ENCODE measurements at places on chromosomes 7 and 10. TPM values are rescaled to one million over a fixed set of nuclear protein-coding genes. Genes with fewer than 3 reads are reported as not detected.

DNA sequence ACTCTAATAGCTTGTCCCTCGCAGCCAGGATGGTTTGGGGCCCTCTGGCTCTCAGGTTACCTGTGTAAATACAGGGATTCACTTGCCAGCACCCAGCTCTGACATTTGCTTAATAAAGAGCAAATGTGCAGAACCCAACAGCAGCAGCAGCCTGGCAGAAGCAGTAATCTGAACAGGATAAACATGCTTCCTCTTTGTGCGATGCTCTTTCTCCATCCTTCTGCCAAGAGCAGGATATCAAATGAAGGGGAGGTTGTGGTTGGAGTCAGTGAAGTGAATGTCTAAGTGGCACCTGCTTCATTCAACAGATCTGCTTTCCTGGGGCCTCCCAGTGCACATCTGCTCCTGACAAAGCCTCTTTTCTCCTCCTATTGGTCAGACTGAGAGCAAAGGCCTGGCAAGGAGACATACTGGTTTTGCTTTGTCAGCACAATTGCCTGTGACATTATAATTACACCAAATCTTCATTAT, 130.3 kb downstream of the NRF1 start:
- no peak for DNase-seq

- DNase-seq, result no peak
These were observed 268.6 kb downstream of the BAMBI start for GRCh38 chr10:28945959-28946358.

DNA sequence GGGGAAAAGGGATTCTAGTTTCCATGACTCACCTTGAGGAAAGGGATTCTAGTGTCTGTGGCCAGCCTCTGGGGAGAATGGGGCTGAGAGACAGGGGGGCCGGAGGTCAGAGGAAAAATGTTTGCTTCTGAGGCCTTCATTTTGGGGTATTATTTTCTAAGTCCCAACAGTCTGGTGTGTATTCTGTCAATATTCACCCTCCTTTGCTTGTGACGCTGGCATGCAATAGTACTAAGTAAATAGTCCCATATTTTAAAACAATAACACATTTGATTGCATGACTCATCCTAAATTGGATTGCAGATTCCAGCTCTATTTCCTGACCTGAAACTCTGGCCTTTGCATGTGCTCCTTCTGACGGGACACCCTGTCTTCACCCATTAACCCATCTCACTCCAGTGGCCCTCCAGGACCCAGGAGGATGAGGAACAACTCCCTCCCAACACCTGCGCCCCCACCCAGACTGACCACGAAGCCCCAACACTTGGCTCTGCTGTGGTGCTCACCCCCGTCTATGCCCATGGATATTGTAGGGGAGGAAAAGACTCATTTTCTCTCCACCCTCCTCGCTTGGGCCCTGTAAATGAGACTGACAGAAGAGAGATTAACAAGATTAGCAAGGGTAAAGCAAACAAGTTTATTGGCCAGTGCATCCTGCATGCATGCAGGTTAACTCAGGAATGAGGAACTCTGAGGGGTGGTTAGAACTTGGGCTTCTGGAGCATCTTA, 495.6 kb upstream of the KLF6 start:
- DNase-seq, result peak; percentile 9

- DNase-seq, result peak; percentile 95
These were observed 35.5 kb upstream of the DGKI start for GRCh38 chr7:137882261-137882668.

DNA sequence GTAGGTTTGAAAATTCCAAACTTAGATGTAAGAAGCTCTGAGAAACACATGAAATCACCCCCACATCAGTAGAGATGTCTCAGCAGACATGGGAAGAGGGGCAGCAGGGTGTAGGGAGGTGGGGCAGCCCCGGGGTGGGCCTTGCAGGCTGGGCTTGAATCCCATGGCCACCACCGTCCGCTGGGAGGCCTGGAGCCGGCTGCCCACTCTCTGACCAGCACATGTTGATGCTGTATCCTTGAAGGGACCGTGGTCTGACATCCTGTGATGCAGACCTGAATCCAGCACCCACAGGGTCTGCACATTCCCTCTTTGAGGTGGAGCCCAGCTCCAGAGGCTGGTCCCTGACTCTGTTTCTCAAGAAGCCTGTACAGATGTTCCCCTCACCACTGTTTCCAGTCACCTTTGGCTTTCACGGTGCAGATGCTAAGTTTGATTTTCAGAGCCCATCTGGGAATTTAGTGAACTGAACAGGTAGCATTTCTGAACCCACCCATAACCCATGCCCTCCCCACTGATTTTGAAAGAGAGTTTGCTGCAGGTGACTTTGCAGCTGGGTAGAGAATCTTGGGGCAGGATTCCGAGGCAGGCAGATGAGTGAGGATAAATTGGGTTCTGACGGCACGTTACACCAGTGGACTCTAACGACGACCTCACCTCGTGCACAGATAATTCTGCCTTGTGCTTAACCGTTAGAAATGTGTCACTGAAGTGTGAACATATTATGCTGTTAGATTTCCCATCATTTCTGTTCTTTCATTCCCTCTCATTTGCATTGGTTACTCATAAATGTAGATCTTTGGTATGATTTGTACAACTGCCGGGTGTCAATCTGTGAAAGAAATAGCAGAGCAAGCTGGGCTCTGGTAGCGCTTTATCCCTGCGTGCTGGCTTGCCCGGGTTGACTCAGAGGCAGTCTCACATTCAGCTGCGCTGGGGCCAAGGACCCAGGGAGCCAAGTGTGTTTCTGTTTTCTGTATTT, 45.7 kb downstream of the IKZF1 start:
- DNase-seq, result no peak

DNA sequence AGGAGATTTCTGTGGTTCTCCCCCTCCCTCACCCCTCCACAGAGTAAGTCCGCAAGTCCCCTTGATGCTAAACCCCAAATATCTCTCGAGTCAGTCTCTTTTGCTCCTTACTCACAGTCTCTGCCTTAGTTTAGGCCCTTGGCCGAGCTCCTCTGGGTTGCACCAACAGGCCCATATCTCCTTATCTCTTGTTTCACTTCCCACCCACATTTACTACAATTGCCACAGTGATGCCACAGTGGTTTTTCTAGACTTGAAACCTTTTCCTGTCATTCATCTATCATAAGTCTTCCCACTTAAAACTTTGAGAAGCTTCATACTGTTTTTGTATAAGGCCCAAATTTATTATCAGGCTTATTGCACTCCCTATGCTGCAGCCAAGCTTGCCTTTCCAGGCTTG, 23.4 kb upstream of the NME8 start:
- no peak for DNase-seq

DNA sequence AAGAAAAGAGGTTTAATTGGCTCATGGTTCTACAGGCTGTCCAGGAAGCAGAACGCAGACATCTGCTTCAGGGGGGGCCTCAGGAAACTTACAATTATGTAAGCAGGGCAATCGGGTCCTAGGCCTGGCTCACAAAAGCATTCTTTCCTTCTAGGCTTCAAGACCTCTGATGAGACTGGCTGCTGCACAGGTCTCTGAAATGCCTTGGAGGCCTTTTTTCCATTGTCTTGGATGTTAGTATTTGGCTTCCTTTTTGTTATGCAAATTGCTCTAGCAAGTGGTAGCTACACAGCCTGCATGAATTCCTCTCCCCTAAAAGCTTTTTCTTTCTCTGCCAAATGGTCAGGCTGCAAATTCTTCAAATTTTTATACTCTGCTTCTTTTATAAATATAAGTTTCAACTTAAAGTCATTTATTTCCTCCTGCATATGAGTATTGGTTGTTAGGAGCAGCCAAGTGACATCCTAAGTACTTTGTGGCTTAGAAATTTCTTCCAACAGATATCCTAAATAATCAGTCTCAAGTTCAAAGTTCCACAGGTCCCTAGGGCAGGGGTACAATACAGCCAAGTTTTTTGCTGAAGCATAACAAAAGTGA, 83.1 kb upstream of the SEMA3A start:
- no peak for DNase-seq

DNA sequence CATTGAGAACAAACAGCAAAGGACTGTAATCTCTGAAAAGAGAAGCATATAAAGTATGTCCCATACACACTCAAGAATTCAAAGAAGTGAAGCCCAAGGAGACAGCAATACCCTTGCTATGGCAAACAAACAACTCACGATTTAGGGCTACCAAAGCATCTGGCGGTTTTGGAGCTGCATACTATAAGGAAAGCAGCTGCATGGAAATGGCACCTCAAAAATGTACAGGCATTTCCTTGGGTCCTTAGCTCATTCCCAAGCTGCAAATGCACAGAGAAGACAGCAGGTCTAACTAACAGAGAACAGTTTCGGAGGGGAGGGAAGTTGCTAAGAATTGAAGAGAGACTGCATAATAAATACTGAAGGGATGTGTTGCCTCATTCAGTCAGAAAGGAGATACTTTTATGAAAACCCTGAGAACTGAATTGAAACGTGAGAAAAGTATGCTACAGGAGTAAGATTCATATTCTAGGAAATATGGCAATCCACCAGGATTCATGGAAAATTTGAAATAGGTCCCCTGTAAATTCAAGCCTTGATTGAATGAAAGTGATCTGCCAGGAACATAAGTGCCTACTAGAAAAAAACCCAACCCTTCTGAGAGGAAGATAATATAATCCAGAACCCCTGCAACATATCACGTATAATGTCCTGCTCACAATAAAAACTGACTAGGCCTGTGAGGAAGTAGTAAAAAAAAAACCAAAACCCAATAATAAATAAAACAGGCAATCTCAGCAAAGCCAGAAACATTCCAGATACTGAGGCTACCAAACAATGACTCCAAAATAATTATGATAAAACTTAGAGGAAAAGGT, 36.4 kb downstream of the CUBN start:
- DNase-seq, result no peak

DNA sequence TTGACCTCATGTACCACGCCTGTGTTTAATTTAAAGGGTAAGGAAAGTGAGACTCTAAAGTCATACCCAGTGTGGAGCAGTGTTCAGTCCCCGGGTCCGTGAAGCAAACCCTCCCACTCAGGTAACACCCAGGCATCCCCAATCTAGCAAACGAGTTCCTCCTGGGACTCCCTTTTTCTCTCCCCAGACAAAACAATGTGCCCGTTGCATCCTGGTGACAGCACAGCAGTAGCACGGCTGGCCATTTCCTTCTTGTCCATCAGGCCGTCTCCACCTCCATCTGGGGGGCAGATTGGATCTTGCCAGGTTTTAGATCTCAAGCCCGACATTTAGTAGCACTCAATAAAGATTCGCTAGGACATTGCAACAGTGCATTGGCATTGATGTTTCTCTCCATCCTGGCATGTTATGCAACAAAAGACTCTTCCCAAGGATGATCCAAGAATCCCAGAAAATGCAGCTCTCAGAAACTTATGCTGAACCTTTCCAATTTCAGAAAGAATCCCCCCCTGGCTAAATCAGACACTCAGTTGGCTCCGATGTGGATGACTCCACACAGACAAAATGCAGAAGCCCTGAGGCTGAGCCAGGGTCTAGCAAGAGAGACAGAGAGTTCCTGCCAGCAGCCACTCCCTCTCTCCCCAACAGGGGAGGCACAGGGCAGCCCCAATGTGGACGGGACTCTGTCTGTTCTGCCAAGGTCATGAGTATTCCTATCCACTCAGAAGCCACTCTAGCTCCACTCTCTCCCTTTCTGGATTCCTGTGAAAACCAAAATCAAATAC, 274.5 kb upstream of the MGMT start:
- DNase-seq, result no peak

- DNase-seq, result no peak
These were observed 78.8 kb upstream of the LRRN3 start for GRCh38 chr7:111012149-111012548.

DNA sequence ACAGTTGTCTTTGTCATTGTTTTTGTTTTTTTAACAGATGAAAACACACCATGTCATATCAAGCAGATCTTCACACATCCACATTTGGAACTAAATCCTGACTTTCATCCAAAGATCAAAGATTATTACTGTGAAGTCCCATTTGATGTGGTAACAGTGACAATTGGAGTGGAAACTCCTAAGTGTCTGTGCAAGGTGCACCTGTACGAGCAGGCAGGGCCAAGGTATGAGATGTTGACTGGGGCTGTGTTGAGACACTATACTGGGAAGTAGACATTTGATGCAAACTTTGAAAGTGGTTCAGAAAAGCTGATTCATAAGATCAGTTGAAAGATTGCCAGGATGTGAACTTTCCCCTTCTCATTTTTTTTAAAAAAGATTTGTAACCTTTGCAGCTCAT, 152.3 kb downstream of the CPED1 start:
- no peak for DNase-seq

NPVF gene
- not detected for total RNA-seq

All from H4 (cell line).